ENCODE measurements at places on chromosomes 1 and 21. TPM values are rescaled to one million over a fixed set of nuclear protein-coding genes. Genes with fewer than 3 reads are reported as not detected.

Gene ADGRB2
- total RNA-seq, result 0.40 TPM

Gene LAPTM5
- 55.9 TPM for total RNA-seq

Gene MRPS6
- total RNA-seq, result 15.2 TPM

Gene ADGRL2
- total RNA-seq, result 57.7 TPM

Gene CD1C
- total RNA-seq, result not detected

Gene FCGR1A
- total RNA-seq, result not detected

Gene PGLYRP4
- total RNA-seq, result not detected

Gene LRRN2
- 0.05 TPM for total RNA-seq

Gene DENND2C
- 1.2 TPM for total RNA-seq

Gene RHBDL2
- 0.87 TPM for total RNA-seq

Gene FAM43B
- not detected for total RNA-seq

Gene RNPEP
- 87.0 TPM for total RNA-seq

Gene JAM2
- total RNA-seq, result 0.79 TPM

Gene CFAP141
- total RNA-seq, result not detected

Gene LCE6A
- total RNA-seq, result not detected

Gene NHLH2
- not detected for total RNA-seq

Gene EPHA10
- total RNA-seq, result not detected

Gene KRTAP26-1
- total RNA-seq, result not detected

Gene SLC45A1
- total RNA-seq, result 0.80 TPM

Gene C1orf116
- total RNA-seq, result not detected

Gene SEC22B
- 16.6 TPM for total RNA-seq

Gene NDC1
- total RNA-seq, result 37.6 TPM

Gene SPRR1B
- total RNA-seq, result not detected

Gene OR2L8
- total RNA-seq, result not detected

Gene ADAM30
- not detected for total RNA-seq

Gene TSPAN1
- 2.5 TPM for total RNA-seq

Gene OR2L5
- total RNA-seq, result not detected

Gene GPR25
- total RNA-seq, result not detected

Gene RNU1-2
- not detected for total RNA-seq

Gene C1orf53
- 1.3 TPM for total RNA-seq

Gene PLXNA2
- total RNA-seq, result 123 TPM

Gene CRYBG2
- not detected for total RNA-seq
